Cerebellum (tissue), 4 donors: ENCODE measurements at places on chromosomes 2 and 18.

GRCh38 chr2:3209258-3209657, 168.4 kb downstream of the EIPR1 start:
- DNase-seq = no peak

DNA sequence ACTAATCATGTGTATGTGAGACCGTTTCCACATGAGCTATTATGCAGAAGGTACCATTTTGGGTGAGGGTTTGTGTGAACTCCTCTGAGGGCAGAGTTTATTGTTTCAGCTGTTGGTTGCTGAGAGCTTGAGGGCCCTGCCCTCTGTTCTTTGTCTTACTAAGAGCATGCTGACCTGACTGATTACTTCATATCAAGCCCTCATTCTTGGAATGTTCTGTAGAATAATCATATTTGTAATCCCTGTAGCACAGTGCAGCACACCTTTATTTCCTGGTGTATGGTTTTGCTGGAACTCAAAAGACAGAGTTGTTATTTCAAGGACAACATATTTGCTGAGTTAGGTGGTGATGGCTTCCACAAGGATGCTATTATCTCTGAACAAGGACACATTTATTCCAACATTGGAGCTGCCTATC, 118.5 kb downstream of the GALNT3 start:
- DNase-seq = no peak

DNA sequence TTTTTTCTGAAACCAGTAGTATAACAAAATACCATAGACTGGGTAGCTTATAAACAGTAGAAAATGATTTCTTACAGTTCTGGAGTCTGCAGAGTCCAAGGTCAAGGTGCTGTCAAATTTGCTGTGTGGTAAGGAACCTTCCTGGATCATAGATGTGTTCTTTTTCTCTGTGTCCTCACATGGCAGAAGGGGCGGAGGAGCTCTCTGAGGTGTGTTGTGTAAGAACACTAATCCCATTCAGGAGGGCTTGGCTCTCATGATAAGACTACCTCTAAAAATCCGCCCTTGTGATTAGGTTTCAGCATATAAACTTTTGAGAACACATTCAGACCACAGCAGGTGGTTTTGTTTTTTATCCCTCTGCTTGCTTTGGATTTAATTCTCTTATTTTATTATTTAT, 25.7 kb downstream of the ANKRD62 start:
- DNase-seq = no peak

- DNase-seq = no peak
These were observed 7.7 kb downstream of the FAM228A start for GRCh38 chr2:24182507-24182906.

GRCh38 chr2:38152035-38152434, 76.1 kb upstream of the CYP1B1 start:
- DNase-seq = no peak

DNA sequence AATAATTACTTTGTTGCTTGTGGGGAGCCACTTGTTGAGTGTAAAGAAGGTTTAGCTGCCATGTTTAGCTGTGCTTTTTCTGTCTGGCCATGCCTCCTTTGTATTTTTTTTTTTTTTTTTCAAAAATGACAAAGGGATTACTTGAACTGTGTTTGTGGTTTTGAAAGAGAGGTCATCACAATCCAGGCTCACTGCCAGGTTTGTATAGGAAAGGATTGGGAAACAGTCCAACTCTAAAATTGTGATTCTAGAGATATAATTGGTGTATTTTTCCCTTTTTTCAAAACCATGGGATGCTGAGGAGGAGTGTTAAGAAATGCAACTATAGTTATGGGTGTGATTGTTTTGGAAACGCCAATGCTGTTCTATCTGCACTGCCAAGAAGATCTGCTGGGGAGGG, 4.3 kb downstream of the ITPRIPL1 start:
- no peak for DNase-seq
